Epithelial cell of umbilical artery (primary cell): ENCODE measurements at places on chromosomes 2 and 18. TPM values are rescaled to one million over a fixed set of nuclear protein-coding genes. Genes with fewer than 3 reads are reported as not detected.

CNRIP1 gene
- 43.8 and 48.1 TPM in 2 replicates for total RNA-seq

COL4A3 gene
- total RNA-seq: not detected in 2 replicates

SULT1C4 gene
- total RNA-seq: 12.9 and 27.0 TPM in 2 replicates

POTEC gene
- total RNA-seq: not detected in 2 replicates

MAPK4 gene
- not detected in 2 replicates for total RNA-seq

FEV gene
- total RNA-seq: not detected in 2 replicates

GKN2 gene
- not detected in 2 replicates for total RNA-seq

SPATA3 gene
- total RNA-seq: not detected in 2 replicates

CNGA3 gene
- total RNA-seq: not detected in 2 replicates

SEPTIN10 gene
- total RNA-seq: 81.2 and 93.5 TPM in 2 replicates

TCF23 gene
- total RNA-seq: not detected in 2 replicates
